MV-4-11 (cell line): ENCODE measurements at places on chromosomes 16 and 17.

GRCh38 chr16:67236563-67237395, 9.8 kb downstream of the TMEM208 start:
- peak; percentile 84 for DNase-seq

- DNase-seq = no peak
These were observed 75.9 kb downstream of the PRKCA start for GRCh38 chr17:66378296-66378695.

DNA sequence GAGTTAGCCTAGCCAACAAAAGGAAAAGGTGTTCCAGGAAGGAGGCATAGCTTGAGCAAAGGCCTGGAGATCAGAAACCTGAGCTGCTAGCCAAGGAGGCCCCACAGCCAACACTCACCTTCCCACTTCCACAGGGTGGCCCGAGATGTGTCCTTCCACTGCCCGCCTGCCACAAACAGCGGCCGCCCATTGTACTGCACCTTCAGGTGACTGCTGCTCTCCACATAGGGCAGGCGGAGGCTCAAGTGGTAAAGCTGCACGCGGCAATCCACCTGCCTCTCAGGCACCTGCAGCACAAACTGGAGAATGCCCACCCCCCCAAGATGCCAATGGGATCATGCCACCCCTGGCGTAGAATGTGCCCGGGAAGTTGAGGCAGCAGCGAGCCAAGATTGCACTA, 111.5 kb downstream of the RMI2 start:
- DNase-seq = no peak

DNA sequence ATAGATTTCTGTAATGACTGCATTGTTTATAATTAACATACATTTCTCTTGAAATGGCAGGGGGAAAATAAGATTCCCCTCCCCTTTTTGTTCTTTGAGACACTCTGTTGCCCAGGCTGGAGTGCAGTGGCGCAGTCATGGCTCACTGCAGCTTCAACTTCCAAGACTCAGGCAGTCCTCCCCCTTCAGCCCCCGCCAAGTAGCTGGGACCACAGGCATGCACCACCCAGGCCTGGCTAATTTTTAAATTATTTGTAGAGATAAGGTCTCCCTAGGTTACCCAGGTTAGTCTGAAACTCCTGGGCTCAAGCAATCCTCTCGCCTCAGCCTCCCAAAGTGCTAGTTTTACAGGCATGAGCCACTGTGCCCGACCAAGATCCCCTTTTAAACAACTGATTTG, 67.7 kb downstream of the KATNIP start:
- DNase-seq = no peak

GRCh38 chr17:63841350-63842172, 924 bp downstream of the SMARCD2 start:
- no peak for DNase-seq

DNA sequence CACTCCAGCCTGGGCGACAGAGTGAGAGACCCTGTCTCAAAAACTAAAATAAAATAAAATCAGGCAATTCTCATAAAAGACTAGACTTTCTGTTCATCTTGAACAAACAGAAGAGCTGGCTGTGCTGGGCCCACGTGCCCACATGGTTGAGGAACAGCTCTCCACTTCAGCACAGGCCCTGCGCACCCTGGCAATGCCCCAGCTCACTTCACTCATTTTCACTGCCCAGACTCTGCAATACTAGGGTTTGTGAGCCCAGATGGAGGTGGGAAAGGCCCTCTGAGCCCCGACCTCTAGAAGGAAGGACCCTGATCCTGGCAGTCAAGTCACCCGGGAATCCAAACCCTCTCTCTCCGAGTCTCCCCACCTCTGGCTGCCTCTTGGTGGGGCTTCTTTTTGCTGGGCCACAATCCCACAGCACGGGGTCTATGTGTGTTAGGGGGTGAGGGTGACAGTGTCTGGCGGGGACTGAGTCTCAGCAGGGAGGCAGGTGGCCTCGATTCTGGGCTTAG, 14.8 kb downstream of the MYLK3 start:
- no peak for DNase-seq

- DNase-seq = peak; percentile 83
These were observed 7.6 kb downstream of the CCDC57 start for GRCh38 chr17:82204831-82205719.

- peak; percentile 18 for DNase-seq
These were observed 364.4 kb downstream of the C16orf95 start for GRCh38 chr16:86952769-86953168.

DNA sequence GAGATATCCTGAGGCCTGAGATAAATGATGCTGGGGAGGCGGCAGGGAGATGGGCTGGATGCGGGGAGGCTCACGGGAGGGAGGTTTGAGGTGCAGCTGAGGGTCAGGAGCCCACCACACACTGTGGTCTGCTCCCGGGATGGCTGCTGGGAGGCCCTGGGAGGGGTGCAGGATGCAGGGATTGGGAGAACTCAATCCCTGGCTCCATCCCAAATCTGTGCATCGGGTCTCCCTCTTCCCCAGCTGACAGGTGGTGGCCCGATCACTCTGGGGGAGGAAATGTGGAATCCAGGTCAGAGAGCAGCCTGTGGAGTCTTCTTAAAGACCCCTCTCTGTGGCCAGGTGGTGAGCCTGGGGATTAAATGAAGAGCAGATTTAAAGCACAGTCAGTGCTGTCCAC, 12.0 kb downstream of the PHB1 start:
- DNase-seq = no peak

- DNase-seq = no peak
These were observed 6.4 kb upstream of the USP36 start for GRCh38 chr17:78847052-78847451.

DNA sequence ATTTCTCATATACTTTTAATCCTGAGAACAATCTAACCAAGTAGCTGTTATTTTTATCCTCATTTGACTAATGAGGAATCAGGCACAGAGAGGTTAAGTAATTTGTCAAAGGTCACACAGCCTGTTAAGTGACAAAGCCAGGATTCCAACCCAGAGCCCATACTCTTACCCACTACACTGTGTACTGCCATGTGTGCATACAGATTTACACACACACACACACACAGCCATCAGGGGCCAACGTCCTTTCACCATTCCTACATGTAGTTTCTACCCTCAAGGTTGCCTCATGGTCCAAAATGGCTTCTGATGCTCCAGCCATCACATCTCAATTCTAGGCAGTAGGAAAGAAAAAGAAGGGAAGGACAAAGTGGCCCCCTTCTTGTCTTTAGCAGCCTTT, 22.1 kb downstream of the TMEM186 start:
- no peak for DNase-seq

DNA sequence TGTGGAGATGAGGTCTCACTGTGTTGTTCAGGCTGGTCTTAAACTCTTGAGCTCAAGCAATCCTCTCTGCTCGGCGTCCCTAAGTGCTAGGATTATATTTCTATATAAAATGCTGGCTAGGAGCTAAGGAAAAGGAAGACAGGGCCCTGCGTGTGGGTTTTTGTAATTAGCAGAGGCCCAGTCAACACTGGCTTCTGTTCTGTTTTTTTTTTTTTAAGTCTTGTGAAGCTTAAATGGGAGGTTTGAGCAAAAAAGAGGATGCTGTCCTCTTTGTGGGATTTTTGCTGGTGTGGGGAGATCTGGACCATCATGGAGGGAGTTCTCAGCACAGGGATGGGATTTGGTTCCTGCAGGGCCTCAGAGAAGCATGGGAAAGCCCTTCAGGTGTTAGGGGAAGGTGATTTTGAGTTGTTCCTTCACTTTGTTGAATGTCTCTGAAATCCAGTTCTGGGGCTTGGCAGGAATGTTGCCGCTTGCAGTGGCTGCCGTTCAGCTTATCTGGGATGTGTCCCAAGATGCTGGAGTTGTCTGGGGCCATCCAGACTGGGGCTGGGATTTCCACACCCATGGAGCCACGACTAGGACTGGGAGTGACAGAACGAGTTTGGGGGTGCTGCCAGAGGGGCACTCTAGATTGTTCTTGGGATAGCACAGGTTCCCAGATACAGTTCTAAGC, 4.2 kb downstream of the PYCARD start:
- DNase-seq = peak; percentile 56

DNA sequence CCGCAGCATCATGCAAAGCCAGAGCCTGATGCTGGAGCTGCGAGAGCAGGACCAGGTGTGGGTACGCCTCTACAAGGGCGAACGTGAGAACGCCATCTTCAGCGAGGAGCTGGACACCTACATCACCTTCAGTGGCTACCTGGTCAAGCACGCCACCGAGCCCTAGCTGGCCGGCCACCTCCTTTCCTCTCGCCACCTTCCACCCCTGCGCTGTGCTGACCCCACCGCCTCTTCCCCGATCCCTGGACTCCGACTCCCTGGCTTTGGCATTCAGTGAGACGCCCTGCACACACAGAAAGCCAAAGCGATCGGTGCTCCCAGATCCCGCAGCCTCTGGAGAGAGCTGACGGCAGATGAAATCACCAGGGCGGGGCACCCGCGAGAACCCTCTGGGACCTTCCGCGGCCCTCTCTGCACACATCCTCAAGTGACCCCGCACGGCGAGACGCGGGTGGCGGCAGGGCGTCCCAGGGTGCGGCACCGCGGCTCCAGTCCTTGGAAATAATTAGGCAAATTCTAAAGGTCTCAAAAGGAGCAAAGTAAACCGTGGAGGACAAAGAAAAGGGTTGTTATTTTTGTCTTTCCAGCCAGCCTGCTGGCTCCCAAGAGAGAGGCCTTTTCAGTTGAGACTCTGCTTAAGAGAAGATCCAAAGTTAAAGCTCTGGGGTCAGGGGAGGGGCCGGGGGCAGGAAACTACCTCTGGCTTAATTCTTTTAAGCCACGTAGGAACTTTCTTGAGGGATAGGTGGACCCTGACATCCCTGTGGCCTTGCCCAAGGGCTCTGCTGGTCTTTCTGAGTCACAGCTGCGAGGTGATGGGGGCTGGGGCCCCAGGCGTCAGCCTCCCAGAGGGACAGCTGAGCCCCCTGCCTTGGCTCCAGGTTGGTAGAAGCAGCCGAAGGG, 24.2 kb downstream of the C1QTNF1 start:
- DNase-seq = no peak

DNA sequence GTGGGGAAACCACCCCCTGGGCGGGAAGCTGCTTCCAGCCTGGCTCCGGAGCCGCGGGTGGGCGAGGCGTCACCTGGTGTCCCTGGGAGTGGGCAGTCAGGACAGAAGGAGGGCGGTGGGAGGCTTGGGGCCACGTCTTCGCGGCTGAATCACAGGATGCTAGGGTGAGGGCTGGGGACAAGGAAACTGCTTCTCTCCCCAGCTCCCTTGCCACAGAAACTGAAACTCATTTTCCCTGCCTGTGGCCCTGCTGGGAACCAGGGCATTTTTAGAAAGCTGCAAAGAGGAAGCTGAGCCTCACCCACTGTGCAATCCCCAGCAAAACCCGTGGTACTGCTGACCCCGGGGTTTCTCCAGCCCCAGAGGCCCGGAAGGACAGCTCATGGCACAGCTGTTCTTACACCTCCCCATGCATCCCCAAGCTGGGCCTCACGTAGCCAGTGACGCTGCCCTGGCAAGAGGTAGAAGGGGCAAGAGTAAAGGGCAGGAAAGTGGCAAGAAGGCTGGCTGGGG, 8.2 kb downstream of the RHBDF2 start:
- peak; percentile 97 for DNase-seq

DNA sequence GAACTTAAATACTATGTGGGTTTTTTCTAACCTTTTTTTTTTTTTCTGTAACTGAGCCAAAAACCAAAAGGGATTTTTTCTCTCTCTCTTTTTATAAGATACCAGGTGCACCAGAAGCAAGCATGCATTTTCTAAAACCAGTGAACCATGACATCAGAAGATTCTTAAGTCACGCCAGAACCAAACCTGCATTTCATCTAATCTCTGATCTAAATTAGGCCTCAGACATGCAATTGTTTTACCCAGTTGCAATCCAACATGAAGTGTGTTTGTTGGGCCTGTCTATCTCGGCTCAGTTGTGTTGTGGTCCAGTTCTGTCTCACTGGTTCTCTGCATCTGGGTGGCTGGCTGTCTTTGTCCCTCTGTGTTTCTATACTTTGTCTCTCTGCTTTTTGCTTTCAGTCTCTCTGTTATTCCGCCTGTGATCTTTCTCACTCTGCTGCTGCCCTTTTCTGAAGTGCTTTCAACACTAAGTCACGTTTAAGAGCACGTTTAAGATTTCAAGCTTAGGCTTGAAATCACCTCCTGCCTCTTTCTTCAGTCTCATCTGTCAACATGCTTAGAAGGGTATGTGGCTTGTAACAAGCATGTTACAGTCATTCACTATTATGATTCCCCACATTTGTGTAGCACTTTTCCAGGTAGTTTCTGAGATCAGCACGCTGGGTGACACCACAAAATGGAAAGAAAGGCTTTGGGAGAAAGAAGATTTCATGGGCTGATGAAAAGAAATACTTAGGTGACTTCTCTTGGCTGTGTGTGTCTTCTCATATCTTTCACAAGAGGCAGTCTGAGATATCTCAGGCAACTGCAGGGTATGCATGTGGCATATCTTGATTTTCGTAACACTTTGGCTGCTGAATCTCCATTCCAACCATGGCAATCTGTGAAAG, 488.9 kb downstream of the SHISA9 start:
- no peak for DNase-seq

GRCh38 chr16:84862804-84863480, 43.2 kb downstream of the CRISPLD2 start:
- DNase-seq = no peak

DNA sequence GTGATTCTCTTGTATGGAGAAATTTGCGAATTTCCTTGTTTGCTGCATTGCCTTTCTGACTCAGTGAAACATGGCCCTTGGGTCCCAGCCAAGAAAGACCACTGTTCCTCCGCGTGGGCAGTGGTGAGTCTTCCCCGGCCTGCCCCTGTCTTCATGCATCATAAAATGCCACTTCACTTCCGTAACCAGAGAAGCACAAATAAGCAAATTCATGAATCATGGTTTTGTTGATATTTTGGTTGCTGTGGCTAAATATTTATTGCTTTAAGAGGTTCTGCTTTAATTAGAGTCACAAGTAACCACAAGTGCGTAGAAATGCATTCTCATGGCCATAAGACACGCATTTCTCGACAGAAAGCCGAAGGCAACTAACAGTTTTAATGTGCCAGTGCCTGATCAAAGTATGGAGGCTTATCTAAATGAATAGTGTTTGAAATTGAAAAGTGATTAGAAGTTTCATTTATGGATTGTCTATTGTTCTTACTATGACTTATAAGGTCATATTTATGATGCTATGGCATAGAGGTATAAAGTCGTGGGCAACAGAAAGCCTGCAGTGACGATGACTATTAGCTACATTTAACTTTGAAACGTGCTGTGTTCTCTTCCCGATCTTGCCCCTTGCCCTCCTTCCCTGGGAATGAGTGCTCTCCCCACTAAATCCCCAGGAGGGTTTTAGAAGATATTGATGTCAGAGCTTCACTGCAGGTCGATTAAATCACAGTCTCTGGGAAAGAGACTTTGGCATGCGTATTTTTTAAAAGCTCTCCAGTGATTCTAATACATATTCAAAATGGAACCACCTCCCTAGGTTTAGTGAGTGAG, 76.0 kb downstream of the WIPI1 start:
- DNase-seq = no peak
